ENCODE measurements at places on chromosomes 12 and 14.

DNA sequence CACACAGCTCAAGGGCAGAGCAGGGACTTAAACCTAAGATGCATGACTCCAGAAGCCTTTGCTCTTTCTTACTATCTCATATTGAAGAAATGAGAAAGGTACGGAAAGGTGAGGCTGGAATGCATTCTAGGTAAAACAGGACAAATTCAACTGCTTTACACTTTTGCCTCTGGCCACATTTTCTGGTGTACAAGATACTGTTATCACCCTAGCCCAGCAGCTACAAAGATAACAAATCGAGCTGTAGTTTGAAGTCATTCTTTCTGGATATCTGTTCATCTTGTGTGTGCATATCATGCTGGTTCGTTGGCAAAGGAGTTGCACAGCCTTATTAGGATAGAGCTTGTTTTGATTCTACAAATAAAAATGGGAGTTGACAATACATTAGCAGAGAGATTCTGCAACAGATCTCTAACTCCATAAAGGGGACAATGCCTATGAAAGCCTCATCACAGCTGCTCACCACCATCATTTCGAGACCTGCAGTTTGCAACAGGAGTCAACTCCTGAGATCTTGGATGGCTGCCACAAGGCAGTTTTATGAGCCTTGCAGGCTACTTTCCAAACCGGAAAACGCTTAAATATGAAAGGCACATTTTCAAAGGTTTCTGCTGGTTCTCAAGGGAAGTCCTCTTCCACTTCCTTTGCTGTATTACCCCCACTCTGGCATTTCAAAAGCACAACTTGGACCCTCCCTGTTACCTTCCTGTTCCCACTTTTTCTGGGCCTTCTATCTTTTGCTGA, 64.9 kb downstream of the STXBP6 start:
- peak; percentile 63 for DNase-seq

- no peak for DNase-seq
These were observed 4.9 kb upstream of the YEATS4 start for GRCh38 chr12:69354556-69355187.

DNA sequence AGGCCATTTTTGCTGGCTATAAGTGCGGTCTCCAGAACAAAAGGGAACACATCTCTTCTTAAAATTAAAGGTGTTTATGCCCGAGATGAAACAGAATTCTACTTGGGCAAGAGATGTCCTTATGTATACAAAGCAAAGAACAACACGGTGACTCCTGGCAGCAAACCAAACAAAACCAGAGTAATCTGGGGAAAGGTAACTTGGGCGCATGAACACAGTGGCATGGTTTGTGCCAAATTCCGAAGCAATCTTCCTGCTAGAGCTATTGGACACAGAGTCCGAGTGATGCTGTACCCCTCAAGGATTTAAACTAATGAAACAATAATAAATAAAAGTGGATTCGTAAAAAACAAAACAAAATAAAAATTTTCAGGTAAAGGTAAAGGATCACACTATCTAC, 33.4 kb downstream of the PKP2 start:
- no peak for DNase-seq

DNA sequence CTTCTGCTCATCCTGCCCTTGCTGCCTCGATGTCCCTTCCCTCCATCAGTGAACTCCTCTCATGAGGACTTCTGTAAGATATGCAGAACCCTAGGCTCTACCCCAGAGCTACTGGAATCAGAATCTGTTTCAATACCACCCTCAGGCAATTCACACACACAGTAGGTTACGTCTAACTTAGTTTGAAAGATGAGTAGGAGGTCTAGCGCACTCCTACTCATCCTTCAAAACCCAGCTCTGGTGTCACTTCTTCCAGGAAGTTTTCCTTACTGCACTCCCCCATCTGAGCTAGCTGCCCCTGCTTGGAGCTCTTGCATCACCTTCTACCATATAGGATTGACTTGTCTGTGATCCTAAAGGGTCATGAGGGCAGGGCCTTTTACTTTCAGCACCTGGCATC, 56.4 kb upstream of the DICER1 start:
- no peak for DNase-seq

DNA sequence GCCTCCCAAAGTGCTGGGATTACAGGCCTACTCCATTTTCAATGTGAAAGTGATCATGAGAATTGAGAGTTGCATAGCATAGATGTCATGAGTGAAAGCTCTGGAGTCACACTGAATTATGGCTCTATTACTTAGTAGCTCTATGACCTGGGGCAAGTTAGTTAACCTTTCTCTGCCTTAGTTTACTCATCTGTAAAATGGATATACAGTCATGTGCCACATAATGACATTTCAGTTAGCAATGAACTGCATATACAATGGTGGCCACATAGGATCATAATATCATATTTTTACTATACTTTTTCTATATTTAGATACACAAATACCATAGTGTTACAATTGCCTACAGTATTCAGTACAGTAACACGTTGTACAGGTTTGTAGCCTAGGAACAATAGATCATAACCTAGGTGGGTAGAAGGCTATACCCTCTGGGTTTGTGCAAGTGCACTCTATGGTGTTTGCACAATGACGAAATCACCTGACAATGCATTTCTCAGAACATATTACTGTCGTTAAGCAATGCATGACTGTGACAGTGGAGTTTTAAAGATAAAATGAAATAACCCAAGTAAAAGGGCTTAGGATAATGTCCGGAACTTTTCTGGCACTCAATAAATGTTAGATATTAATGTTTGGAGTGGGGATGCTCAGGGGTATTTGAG, 53.1 kb downstream of the ZFYVE26 start:
- peak; percentile 4 for DNase-seq

GRCh38 chr12:92476844-92477243, 225.9 kb upstream of the PLEKHG7 start:
- no peak for DNase-seq
